ENCODE measurements at places on chromosomes 12 and 14.

GRCh38 chr14:69536971-69537370 lies 37.7 kb downstream of the CCDC177 start:
- DNase-seq: no peak

DNA sequence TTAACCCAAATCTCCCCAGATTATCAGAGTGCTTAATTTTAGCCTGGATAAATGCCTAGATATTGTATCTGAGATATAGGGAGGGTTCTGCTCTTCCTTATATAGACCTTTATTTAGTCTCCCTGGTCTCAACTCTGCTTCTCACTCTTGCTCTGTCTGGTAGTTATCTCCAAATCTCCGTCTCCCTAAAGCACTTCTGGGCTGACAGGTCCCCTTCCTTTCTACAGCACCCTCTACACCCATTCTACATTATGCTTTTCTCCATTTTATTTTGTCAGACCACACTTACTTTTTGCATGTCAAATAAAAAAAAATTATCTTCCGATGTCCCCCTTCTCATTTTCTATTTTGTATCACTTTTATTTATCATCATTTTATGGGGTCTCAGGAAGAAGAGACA lies 2.0 kb upstream of the ERC1 start:
- no peak for DNase-seq

DNA sequence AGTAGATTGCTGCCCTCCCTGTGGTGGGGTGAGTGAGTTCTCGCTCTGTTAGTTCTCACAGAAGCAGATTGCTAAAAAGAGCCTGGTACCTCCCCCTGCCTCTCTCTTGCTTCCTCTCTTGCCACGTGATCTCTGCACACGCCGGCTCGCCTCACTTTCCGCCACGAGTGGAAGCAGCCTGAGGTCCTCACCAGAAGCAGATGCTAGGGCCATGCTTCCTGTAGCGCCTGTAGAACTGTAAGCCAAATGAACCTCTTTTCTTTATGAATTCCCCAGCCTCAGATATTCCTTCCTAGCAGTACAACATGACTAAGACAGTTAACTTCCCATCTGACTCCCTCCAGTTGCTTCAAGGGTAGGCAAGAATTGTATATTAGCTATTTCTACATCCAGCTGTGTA lies 76.2 kb downstream of the ETV6 start:
- no peak for DNase-seq

DNA sequence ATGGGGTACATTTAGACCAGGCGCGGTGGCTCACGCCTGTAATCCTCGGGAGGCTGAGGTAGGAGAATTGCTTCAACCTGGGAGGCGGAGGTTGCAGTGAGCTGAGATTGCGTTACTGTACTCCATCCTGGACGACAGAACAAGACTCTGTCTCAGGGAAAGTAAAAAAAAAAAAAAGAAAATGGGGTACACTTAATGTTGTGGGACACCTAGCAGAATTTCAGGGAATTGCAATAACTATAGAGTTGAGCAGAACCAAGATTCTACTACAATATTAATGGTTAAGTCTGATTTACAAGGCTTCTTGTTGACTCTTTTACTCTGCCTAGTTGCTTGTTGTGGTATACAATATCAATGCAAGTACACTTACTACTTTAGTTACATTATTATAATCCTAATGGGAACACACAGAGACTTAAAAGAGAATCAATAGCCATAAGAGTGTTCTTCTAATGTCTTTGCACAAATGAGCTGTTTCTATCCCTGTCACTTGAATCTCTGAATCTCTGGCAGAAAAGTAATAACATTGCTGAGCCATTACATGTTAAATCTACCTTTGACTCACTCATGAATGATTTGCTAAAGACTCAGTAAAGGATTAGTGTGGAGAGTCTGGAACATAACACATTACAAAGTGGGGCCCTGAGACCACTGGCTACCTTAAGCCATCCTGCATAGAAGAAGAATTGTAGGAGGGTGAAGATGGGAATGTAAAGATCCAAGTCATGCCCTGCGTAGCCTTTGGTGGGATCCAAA lies 22.7 kb downstream of the BEST3 start:
- no peak for DNase-seq

DNA sequence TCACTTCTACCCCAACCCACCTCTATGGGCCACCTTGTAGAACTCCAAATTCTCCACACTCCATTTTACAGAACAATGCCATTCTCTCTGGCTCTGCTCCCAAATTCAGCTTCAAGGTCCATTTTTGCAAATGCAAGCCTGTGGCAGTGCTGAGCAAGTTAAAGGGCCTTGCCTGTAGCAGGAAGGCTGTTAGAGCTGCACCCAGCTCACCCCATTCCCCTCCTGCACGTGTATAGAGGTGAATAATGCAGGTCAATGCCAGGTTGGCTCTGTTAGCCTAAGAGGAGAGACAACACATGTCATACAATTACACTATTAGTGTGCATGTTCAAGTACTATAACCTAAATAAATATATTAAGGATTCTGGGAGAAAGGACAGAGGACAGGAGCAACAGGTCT lies 120.4 kb downstream of the TBX5 start:
- DNase-seq: no peak

GRCh38 chr14:32896979-32897697 lies 41.5 kb upstream of the NPAS3 start:
- no peak for DNase-seq

- no peak for DNase-seq
Observed at GRCh38 chr12:79822475-79822874, 112.4 kb downstream of the PPP1R12A start.

DNA sequence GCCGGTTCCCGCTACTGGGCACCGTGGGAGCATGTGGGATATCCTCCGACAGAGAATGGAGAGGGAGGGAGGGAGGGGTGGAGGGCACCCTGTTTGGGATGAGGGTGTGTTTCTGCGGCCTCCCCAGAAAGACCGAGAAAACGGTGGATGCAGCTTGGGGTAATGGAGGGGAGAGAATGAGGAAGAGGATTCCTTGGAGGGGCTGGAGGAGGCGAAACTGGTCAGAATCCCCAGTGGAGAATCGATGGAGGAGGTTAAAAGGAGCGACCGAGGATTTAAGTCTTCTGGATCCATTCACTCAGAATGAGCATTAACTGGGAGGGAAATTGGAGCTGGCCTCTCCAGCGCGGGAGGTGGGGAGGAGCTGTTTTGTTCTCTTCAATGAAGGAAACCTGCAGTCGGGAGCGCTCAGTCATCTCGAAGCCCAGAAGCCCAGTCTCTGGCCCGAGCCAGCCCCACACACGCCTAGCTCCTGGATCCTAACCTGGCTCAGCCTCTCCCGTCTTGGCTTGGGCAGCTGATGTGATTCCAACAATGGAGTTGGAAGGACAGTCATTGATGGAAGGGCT lies 581 bp downstream of the ARG2 start:
- DNase-seq: no peak
